ENCODE measurements at places on chromosomes 12 and 14.

- peak; percentile 47 for DNase-seq
Observed at GRCh38 chr14:77023001-77023996, 5.2 kb downstream of the IRF2BPL start.

GRCh38 chr12:2963760-2964292 lies 4.6 kb downstream of the TEAD4 start:
- DNase-seq = no peak

DNA sequence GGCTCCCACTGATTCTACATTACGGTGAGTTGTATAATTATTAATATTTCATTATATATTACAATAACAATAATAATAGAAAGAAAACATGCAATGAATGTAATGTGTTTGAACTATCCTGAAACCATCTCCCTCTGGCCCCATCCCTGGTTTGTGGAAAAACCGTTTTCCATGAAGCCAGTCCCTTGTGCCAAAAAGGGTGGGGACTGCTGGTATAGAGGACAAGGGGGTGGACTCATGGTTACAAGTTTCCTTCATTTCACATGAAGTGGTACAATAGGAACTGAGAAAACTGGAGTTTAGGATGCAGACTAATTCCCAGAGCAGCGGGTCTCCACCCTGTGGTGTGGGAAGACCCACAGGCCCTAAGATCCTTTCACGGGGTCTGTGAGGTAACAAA lies 3.0 kb upstream of the C1RL start:
- DNase-seq = no peak

DNA sequence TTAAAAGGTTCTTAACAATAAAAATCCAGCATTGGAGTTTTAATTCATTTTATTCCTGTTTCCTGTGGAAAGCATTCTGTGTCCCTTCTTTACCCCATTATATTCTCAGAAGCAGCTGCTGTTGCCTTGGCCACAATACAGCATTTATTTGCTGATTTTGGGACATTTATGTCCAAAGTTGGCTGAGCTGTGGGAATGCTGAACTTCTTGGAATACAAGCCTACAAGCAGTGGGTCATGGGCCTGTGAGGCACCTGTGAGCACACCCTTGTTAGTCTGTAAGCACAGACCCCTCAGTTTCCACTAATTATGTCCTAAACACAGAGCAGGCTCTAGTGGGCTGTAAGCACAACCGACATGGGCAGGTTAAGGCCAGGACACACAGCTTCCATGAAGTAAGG lies 122.2 kb upstream of the IGF1 start:
- no peak for DNase-seq

- DNase-seq = no peak
Observed at GRCh38 chr14:100988011-100988410, 84.5 kb upstream of the RTL1 start.

- peak; percentile 77 for DNase-seq
Observed at GRCh38 chr12:46585854-46586621, 213.5 kb upstream of the SLC38A2 start.

DNA sequence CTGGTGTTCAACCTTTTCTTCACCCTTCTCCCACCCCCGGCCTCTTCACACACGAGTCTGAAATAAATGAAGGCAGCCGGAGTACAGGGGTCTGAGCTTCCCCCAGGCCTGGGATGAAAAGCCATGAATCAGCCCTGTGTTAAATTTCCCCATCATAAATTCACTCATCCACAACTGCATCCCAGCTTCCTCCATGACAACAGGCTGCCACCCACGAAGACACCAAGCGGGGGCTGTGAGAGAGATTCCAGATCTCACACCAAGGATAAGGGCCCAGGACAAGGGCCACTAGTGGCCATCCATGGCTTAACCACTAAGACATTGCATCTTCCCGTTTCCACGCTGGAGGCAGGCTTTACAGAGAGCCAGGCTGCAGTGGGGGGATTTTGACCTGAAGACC lies 93.9 kb upstream of the NCOR2 start:
- no peak for DNase-seq

DNA sequence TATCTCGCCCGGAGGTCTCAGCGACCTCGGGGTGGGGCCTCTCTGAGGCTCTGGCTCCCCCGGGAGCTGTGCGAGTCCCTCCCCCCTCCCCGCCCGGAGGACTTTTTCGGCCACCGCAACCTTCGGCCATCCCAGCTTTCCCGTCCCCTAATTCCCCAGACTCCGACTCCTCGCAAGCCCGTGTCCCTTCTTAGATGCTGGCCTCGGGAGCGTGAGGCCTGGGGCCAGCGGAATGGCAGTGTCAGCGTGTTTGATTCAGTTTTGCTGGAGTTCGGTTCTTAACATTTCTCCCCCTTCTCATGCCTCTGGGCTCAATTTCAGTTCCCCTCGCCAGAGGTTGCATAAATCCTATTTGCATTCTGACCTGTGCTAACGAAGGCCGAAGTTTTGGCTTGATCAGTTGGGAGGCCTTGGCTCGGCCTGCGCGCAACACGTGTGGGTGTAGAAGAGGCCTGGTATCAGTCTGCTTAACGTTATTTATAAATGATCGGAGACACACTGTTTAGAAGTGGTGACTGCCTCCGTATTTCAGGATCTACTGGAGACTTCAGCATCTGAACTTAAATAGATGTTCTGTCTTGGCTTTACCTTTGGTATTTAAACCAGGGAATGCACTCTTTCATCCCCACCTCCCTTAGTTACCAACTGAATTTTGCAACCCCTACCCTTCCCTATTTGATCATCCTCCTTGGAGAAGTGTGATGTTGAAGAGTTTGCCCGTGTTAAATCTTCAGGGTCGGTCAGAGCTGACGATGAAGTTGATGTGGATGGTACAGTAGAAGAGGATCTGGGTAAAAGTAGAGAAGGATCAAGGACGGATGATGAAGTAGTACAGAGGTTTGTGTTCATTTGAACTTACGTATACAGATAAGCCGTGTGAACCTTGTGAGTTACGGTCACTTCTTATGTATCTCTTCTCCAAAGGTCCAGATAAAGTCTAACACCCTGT lies 851 bp downstream of the HSP90B1 start:
- no peak for DNase-seq

GRCh38 chr12:57793920-57794319 lies 11.3 kb downstream of the TSFM start:
- no peak for DNase-seq

Data from SHP77 treated with DMSO at 0.1 percent for 48 hours (cell line).